Pericardium fibroblast (primary cell): ENCODE measurements at places on chromosomes 7 and 10. TPM values are rescaled to one million over a fixed set of nuclear protein-coding genes. Genes with fewer than 3 reads are reported as not detected.

NPFFR1 gene
- not detected in 2 replicates for total RNA-seq

NUP42 gene
- total RNA-seq = 15.6 and 29.2 TPM in 2 replicates

CUZD1 gene
- 0.85 TPM in 1 of 2 replicates, not detected in the other for total RNA-seq

HTR7 gene
- total RNA-seq = 0.35 and 5.5 TPM in 2 replicates

ADARB2 gene
- total RNA-seq = not detected in 2 replicates

TMEM26 gene
- 0.12 and 1.6 TPM in 2 replicates for total RNA-seq

DPCD gene
- total RNA-seq = 32.8 and 52.2 TPM in 2 replicates

CD36 gene
- 0.77 and 6.2 TPM in 2 replicates for total RNA-seq

NODAL gene
- total RNA-seq = not detected in 2 replicates

SLC26A3 gene
- total RNA-seq = not detected in 2 replicates

TMEM229A gene
- 0.26 and 1.9 TPM in 2 replicates for total RNA-seq

RTKN2 gene
- not detected in 2 replicates for total RNA-seq

TRIP6 gene
- 88.9 and 103 TPM in 2 replicates for total RNA-seq

AHCYL2 gene
- 4.5 and 15.1 TPM in 2 replicates for total RNA-seq

OR2A42 gene
- not detected in 2 replicates for total RNA-seq

FAM131B gene
- 0.35 and 2.9 TPM in 2 replicates for total RNA-seq

OR6V1 gene
- total RNA-seq = not detected in 2 replicates

C10orf71 gene
- not detected in 2 replicates for total RNA-seq

PDE1C gene
- total RNA-seq = 6.4 and 7.4 TPM in 2 replicates

TMEM243 gene
- total RNA-seq = 46.4 and 52.0 TPM in 2 replicates

HOXA3 gene
- total RNA-seq = 4.0 and 8.3 TPM in 2 replicates

MYH16 gene
- not detected in 2 replicates for total RNA-seq
